Hippocampal formation (tissue), 2 donors: ENCODE measurements at places on chromosomes 2 and 18.

DNA sequence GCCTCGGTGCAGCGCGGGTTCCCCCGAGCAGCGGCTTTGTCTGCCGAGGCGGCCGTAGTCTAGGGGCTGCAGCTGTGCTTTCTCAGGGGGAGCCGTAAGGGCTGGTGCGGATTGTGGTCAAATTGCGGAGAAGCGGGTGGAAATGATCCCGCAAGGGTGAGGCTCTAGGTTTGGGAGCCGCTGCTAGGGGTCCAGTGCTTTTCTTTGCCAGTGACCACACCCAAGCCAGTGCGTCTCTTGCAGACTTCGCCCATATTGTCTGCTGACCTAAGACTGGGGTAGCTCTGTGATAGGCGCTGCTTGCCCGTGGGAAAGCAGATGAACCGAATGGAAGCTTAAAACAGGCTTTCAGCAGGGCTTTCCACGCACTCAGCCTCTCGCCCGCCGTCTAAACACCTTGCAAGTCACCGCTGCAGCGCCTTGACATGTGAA is 2.1 kb downstream of the DPYSL5 start:
- DNase-seq, result no peak

DNA sequence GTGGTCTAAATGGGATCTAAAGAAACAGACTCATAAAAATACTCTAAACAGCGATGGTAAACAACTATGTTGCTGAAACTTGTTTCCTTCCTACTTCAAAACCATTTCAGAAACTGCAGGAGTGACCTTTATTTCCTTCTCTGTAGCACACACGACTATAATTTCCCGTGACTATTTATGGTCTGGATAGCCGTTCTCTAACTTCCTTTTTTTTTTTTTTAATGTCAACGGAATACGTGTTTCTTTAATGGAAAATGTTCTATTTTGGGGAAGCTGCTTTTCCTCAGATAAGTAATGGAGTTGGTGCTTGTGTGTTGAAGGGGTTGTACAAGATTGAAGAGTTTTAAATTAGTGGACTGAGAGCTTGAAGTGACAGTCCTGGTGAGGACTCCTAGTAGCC is 224.1 kb downstream of the PHLPP1 start:
- no peak for DNase-seq

DNA sequence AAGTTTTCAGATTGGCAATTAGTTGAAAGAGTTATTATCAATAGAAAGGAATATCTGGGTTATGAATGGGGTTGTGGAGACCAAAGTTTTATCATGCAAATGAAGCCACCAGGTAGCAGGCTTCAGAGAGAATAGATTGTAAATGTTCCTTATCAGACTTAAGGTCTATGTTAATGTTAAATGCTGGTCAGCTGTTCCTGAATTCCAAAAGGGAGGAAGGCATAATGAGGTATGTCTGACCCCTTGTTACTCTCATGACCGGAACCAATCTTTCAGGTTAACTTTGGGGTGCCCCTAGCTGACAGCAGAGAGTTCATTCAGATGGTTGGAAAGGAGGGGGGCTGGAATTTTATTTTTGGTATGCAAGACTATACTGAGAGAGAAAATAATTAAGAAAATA is 47.9 kb downstream of the RIT2 start:
- no peak for DNase-seq

DNA sequence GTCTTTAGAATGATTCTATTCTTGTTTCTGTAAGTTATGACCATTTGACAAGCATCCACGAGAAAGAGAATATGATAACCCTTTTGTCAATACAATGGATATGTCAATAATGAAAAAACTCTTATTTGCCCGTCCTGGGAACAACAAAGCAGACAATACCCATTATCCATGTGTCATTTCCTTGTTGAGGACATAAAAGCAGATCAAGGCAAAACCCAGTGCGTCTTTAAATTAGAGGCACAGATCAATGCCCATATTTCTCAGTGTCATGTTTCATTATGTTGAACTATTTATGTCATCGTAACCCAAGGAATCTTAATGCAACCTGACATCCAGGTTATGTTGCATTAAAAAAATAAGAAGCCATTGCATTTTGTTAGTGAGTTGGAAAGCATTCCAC is 365.0 kb upstream of the CELF4 start:
- DNase-seq, result no peak

GRCh38 chr2:10322481-10322880 is 19.8 kb downstream of the HPCAL1 start:
- DNase-seq, result no peak

DNA sequence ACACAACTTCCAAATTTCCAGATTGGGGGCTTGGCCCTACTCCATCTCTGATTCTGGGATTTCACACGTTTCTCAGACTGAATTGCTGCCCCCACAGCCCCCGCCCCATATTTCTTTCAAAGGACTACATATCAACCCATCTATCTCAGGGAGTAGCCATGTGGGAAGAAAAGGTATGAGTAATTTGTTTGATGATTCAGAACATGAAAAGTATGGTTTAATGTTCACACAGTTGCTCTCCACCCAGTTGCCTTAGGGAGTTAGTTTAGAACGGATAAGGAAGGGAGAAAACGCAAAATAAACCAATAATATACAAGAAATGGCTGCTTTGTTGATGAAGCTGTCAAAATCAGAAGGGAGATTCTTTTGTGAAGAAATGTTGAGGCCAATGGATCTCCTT is 145.1 kb downstream of the PIEZO2 start:
- no peak for DNase-seq
